G401 (cell line): ENCODE measurements at places on chromosomes 3 and 15.

GRCh38 chr15:62902821-62903220, 139.7 kb upstream of the TPM1 start:
- DNase-seq = no peak

- DNase-seq = peak; percentile 57
Observed at GRCh38 chr15:68829068-68829467, 8.4 kb upstream of the ANP32A start.

DNA sequence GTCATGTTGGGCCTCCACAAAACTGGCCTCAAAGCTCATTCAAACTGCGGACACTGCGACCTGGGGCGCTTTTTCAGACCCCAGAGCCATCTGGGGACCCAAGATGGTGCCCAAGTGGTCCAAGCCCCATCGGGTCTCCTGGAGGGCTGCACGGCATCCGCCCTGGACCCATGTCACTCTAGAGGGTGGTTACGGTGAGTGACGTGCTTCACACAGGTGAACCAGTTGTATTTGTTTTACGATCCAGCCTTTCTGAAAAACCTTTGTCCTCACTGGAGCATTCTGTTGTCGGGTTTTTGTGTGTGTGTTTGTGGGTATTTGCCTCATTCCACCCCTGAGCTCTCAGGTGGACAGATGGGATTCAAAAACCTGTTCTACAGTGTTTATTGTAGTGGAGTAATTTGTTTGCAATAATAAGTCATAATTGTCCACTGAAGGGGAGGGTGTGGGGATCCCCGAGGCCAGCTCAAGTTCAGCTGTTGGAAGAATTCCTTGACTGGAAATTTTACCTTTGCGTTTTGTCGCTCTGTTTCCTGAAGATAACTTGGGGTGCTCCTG, 1.9 kb downstream of the SLC51A start:
- DNase-seq = no peak

- peak; percentile 68 for DNase-seq
Observed at GRCh38 chr3:1092061-1092460, 763 bp upstream of the CNTN6 start.

GRCh38 chr3:160709477-160710182, 32.7 kb downstream of the ARL14 start:
- no peak for DNase-seq

GRCh38 chr3:176714034-176714433, 483.2 kb downstream of the TBL1XR1 start:
- no peak for DNase-seq

- peak; percentile 62 for DNase-seq
Observed at GRCh38 chr3:98901119-98901391, 440 bp downstream of the DCBLD2 start.

- DNase-seq = no peak
Observed at GRCh38 chr3:73610493-73610892, 14.2 kb downstream of the PDZRN3 start.

- peak; percentile 2 for DNase-seq
Observed at GRCh38 chr3:183830187-183830586, 4.8 kb upstream of the MAP6D1 start.

DNA sequence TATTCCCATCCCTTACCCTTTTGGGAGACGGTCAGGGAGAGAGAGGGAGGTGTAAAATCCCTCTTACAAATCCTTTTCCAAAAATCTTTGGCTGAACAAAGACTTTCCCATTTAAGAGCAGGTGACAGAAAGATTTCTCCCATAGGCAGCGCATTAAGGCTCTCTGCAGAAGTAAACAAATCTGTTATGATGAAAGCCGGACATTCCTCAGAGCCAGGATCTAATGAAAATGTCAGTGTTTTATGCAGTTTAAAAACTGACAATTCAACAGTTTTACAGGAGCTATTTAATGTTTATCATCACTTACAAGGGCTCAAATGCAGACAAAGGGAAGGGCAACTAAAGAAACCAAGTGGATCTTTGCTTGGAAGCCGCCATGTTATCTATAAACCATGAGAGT, 108.3 kb upstream of the WNT5A start:
- DNase-seq = no peak

- no peak for DNase-seq
Observed at GRCh38 chr3:187098923-187099512, 40.3 kb downstream of the RPL39L start.

DNA sequence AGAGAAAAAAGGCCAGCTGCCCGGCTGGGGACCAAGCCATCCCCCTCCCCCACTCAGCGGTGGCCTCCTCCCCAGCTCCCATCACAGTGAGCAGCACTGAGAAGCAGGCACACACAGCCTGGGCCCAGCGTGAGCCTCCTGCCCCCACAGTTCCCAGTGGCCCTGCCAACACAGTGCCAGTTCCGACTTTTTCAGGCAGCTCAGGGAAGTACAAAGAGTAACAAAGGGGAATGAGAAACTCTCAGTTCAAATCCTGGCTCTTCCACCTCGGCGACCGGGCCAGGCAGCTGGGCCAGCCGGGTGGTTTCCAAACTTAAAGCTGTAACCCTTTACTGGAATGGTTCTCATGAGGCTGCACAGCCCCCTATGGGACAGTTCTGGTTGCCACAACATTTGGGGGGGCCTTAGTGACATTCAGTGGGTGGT, 18.5 kb downstream of the TNK2 start:
- DNase-seq = no peak

- DNase-seq = peak; percentile 77
Observed at GRCh38 chr3:66441129-66441528, 59.7 kb downstream of the LRIG1 start.

DNA sequence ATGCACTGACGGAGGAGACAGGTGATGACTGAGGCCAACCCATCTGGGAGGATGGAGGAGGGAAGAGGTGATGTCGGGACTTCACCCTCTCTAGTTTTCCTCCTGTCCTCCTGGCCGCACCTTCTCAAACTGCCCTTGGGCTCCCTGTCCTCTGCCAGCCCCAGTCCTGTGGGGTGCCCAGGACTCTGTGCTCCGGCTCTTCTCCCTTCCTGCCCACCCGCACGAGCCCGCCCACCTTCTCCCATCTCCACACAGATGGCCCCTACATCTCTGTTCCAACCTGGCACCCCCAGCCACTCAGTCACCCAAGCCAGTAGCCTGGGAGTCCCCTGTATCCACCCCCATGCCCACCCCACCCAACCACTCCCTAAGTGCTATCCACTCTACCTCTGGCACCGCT, 206.7 kb upstream of the LINGO1 start:
- DNase-seq = no peak

DNA sequence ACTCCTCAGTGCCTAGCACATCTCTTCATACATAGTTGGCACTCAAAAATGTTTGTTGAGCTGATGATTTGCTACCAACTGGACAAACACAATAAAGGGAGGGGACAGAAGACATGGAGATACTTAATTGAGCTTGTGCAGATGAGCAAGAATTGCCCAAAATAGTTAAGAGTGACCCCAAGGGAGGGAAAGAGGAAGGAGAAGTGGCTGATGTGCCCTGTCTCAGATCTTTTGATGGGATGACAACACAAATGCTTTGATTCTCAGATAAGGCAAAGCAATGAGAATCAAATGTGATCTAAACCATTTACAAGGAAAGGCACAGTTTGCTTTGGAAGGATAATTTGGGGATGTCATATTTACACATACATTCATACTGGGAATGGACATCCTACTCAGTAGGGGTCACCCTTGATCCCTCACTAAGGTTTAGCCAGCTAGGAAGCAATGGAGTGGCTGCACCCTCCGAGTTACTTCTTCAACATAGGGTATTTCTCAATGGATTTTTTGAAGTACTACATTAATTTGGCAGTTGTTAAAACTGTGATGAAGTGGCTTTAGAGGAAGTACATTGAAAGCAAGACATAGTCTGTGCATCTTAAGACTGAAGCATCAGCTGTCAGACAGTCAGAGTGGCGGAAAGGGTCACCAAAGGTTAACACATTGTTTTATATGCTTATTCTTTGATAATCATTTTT, 21.9 kb upstream of the SSR3 start:
- no peak for DNase-seq

DNA sequence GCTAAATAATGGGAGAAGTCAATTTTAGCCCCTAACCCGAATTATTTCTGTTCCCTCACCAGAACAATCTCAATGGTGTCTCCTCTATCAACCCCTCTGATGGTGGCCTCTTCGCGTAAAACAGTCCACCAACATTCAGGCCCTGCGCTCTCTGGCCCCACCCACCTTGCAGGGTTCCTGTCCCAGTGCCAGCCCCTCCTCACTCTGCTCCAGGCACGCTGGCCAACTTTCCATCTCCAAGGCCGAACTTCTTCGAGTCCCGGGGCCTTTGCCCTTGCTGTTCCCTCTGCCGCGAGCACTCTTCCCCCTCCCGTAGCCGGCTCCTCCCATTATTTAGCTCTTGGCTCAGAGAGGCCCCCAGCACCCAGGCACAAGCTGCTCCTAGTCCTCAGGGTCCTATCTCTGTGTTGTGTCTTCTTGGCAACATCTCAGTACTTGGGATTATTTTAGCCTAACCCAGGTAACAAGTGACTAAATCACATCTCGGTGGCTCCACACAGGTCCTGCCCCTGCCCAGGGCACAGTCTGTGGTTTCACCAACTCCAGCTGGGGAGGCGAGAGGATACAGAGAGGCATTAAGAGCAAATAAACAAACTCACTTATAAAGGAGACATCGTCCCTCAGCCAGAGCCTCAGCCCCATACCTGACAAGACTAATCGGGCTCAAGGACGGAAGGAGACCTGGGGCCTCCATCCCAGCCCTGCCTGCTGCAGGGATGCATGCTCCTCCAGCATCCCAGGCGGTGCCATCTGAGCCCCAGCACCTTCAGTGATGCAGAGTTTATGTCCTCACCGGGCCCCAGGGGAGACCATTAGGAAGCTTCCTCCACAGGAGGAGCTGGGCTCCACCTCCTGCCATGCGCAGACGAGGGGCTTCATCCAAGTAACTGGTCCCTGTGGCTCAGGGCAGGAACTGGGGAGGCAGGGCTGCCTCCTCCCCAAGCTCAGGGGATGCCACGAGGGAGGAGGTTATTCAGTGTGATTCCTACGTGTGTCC, 19.7 kb upstream of the IQSEC1 start:
- peak; percentile 62 for DNase-seq

DNA sequence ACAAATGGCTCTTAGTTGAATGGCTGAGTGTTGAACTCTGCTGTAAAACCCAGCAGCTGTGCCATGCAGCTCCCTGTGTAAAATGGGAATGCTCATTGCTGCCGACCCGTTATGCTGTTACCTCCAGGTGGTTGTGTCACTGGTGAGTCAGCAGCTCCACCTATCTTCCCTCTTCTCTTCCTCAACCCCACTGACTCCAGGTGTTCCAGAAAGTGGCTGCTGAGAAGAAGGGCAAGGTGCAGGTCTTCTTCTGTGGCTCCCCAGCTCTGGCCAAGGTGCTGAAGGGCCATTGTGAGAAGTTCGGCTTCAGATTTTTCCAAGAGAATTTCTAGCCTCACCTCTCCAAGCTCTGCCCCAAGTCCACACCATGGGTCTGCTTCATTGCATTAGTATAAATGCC, 41.9 kb downstream of the NOX5 start:
- DNase-seq = no peak

GRCh38 chr3:12966847-12967605, 106.2 kb downstream of the IQSEC1 start:
- DNase-seq = no peak

- DNase-seq = no peak
Observed at GRCh38 chr3:111539351-111540331, 2.4 kb upstream of the CD96 start.

DNA sequence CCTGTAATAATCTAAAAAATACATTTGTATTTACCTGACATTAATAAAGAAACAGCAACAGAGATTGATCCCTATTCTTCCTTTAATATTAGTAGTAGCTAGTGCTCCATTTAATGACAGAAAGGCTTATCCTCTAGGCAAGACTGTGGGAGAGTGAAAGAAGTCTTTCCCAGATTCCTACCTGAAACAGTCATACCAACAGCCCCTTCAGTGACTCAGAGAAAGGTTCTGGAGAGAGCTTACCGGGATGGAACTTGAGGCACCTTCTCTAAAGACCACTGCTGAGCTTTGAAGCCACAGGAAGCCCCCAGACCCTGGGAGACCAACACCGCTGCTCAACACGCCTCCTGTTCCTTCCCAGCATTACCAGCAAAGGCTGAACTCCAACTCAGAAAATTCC, 66.9 kb upstream of the FGF12 start:
- DNase-seq = no peak

- DNase-seq = no peak
Observed at GRCh38 chr3:43041517-43041916, 62.4 kb downstream of the GASK1A start.

- DNase-seq = no peak
Observed at GRCh38 chr3:66729687-66730393, 229.0 kb upstream of the LRIG1 start.

DNA sequence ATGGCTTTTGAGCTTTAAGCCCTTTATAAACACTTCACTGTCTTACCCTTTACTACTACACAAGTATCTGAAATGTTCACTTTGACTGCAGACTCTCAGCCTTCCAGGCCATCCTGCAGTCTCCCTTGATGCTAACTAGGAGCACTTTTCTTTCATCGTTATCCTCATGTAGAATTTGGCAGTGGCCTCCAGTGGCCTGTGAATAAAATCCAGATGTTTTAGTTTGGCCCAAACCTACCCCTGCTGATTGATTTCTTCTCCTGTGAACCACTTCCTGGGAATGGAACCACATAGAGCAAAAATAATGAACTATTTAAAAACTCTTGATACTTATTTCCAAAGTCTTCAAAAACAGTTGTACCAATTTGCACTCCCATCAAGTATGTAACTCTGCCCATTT, 271.9 kb downstream of the FEZF2 start:
- no peak for DNase-seq

DNA sequence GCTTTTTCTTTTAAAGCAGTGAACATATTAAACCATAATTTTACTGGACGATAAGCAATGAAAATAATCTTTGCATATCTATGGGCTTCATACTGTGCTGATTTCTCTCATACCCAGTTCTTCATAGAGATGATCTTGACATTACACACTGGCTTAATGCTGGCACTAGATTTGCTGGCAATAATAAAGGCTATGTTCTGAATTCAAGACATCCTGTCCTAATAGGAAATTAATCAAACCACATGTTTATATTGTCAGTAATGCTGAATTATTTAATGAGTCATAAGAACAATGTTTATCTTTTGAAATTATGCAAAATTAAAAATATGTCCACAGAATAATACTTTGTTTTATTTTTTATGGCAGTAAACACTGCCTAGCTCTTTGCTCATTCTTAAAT, 643.2 kb downstream of the OTOL1 start:
- no peak for DNase-seq

DNA sequence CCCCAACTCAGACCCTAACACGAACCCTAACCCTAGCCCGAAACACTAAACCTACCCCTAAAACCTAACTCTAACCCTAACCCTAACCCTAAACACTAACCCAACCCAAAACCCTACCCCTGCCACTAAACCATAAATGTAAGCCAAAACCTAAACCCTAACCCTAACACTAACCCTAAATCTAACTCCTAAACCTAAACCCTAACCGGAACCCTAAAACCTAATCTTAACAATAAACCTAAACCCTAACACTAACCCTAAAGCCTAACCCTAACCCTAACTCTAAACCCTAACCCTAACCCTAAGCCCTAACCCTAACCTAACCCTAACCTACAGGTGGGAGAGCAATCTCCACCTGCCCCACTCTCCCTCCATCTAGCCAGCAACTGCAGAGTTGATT, 152.3 kb downstream of the OR4M2 start:
- DNase-seq = no peak
